ENCODE measurements at places on chromosomes 2 and 18.

DNA sequence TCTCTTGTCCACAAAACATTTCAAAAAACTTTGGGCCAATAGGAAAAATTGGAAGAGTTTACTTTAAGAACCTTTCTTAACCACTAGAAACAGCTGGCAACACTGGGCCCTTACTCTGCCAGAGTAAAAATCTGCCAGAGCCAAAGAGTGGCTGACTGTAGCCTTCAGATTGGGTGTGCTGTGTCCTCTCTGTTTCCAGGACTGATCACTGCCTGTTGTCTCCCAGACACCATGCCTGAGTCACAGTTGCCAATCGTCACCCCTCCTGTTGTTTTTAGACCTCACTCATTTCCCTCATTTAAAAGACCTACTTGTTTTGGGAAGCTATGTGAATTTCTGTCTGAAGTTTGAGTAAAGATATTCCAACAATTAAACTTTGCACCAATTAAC, 159.1 kb downstream of the PPP1R1C start:
- DNase-seq = no peak

DNA sequence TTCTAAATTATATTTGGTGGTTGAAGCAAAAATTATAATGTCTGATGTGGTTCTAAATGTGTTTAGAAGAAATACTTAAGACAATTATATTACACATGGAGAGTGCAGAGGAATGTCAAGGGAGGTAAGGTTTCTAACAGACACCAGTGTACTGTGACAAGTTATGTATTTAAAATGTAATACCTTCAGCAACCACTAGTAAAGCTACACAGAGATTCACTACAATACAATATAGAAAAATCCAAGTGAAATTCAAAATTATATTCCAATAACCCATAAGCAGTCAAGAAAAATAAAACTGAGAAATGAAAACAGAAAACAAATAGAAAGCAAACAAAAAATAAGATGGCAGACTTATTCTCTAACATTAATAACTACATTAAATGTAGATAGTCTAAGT, 249.5 kb upstream of the KLHL14 start:
- DNase-seq = no peak

DNA sequence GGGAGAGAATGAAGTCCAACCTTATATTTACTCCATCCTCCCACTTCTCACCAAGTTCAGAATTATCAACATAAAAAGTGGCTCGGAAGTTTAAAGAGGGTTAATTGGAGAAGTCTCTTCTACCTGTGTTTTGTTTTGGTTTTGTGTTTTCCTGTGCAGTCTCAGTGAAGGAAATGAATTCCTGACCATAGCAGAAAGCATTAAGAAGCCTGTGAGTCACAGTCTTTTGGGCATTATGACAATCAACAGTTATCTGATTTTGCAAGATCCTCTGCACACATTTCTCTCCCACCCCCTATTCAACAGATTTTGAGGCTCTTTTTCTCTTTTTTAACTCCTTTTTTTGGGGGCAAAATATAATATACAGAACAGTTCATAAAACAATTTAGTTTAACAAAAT, 8.6 kb upstream of the RPL37A start:
- no peak for DNase-seq

DNA sequence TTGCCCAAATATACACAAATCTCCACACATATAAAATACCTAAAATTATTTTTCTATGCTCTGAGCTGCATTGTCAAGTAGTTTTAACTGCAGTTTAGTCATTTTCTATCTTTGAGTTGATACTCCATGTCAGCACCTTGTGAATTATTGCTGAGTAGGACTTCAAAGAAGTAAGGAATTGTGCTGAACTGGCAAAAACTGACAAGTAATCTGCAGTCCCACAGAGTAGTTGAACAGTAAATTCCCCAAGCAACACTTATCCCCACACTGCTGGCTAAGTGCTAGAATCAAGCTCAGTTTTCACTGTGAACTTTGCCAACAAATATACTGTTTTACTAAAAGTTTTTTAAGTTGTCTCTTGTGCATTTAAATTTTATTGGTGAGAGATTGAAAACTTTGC, 141.8 kb upstream of the ST6GAL2 start:
- DNase-seq = no peak

- DNase-seq = no peak
These were observed 622 bp downstream of the LRP2 start for GRCh38 chr2:169361706-169362117.

GRCh38 chr2:130776550-130776949, 21.2 kb downstream of the AMER3 start:
- no peak for DNase-seq

GRCh38 chr2:128495996-128496547, 177.4 kb upstream of the HS6ST1 start:
- DNase-seq = no peak

DNA sequence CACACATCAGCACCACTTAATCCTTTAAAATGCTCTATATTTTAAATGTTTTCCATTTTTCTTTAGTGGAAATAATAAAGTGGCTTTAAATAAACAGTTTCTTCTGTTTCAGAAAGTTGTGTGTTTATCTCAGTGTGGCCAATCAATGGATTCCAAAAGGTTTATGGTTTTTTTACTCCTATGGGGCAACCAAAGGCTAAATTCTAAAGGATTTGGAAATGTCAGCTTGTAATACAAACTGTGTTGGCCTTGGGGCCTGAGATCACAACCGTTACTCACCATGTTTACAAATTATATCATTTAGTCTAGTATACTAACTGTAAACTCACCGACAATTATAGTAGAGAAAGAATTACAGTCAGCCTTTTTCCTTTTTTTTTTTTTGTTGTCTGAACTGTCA, 827.2 kb downstream of the EPHA4 start:
- DNase-seq = no peak

DNA sequence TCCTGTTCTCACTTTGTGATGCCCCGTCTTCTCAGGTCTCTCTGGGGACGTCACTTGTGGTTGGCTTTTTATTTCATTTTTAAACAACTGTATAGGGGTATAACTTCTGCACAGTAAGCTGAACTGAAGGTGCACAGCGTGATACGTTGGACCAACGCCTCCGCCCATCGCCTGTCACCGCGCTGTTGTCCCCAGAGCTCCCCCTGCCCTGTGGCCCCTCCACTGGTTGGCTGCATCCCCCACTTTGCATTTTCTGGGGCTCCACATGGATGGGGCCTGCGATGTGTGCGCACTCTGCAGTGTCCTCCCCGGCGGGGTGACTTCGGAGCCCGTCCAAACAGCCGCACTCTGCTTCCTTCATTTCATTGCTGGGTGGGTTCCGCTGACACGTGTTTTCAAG, 14.3 kb downstream of the GPR35 start:
- DNase-seq = no peak

DNA sequence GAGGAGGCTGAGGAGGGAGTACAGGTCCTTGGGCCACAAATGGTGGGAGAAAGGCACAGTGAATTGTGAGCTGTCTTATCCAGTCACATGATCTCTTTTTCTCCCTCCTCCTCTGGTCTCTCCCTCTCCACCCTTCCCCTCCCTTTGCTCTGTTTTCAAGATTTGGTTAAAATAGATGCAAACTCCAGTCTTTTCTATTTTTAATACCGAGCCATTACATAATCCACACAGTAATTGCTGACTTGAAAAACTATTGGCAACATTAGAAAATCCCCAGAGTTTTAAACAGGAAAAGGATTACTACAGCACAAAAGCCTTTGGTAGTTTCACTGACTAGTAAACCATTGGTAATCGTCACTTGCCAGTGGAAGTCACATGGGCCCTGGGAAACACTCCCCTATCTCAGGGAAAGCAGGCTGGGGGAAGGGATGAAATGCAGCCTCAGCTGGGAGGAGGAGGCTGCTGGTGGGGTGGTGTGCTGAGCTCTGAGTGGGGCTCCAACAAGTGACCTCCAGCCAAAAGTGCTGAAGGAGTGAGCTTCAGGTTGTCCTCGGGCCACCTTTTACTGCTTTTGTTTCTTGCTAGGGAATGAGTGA, 57.4 kb upstream of the PCBP1 start:
- DNase-seq = no peak

GRCh38 chr2:109448207-109448606, 165.6 kb downstream of the SEPTIN10 start:
- no peak for DNase-seq

- DNase-seq = no peak
These were observed 763 bp downstream of the CCDC141 start for GRCh38 chr2:179049203-179049545.

GRCh38 chr2:178949151-178949550, 100.8 kb downstream of the CCDC141 start:
- DNase-seq = no peak

- no peak for DNase-seq
These were observed 244.0 kb downstream of the ARL6IP6 start for GRCh38 chr2:152962446-152962845.

- DNase-seq = no peak
These were observed 56.6 kb downstream of the THNSL2 start for GRCh38 chr2:88226754-88227153.

DNA sequence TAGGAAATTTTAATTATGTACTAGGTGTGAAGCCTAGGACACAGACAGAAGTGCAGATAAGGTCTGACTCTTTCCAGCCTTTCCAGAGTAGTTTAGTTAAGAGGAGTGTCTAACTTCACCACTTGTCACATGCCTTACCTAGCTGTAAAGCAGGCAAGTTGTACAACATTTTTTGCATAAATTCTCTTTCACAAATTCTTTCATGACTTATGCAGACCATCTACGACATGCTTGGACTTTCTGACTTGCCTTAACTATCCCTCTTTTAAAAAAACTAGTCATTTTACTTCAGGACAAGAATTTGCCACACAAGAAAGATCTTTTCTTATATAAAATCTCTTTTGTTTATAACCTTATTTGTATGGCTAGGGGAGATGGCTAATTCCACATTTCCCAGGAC, 1273.6 kb upstream of the SLC39A10 start:
- no peak for DNase-seq

DNA sequence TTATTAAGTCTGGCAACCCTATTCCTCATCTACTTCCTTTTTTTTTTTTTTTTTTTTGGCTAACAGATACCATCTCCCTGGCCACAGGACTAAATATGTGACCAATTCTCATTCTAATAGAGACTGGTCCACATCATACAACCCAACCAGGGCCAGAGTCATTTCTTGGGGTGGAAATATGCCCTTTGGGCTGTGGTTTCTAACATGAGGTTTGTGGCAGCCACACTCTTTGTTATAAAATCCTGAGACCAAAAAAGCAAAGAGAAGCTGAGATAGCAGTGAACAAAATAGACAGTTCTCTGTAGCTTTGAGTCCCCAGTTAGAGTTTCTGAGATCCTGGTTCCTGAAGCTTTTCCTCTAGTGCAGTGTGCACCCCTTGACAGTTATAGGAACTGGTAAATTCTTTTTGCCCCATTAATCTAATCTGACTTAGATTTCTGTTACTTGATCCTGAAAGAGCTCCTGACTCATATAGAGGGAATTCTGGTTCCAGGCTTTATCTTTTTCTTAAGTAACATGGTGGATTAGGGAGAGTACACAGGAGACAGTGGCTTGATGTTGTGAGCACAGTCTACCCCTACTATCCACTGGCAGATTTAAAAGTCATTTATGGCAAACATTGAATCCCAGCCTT, 86.8 kb downstream of the MAIP1 start:
- no peak for DNase-seq

DNA sequence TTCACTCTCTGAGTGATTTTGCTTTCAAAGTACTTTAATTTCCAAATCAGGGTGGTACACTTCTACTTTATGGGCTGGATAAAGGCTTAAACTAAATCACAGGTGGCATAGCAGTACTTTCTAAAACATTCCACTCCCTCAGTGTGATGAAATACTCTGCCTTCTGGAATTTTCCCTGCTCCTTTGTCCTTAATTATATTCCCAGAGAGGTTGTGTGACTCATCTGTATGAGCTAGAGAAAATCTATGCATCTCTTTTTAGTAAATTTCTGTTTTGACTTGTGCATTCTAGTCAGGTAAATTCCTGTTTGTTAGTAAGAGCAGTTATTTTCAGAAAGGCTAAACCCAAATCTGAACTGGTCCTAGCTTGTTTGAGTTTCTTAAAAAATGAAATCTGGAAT, 29.0 kb upstream of the PLA2R1 start:
- no peak for DNase-seq

DNA sequence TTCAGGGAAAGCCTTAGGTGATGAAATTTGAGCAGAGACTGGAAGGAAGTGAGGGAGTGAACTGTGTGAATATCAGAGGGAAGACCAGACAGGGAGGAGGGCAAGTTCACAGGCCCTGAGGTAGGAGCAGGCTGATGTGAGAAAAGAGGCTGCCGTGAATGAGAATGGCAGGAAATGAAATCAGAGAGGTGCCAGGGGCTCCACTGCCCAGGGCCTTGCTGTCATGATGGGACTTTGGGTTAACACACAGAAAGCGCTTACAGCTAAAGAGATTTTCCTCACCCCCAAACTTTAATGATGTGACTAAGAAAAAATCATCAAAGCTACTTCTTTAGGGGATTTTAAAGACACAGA, 53.8 kb downstream of the MARCHF4 start:
- DNase-seq = no peak

GRCh38 chr18:5951515-5952091, 56.3 kb upstream of the TMEM200C start:
- peak; percentile 66 for DNase-seq

- DNase-seq = no peak
These were observed 119.1 kb downstream of the PTGR3 start for GRCh38 chr18:75089748-75090327.

GRCh38 chr2:222465746-222466145, 41.4 kb downstream of the SGPP2 start:
- no peak for DNase-seq

GRCh38 chr2:123961576-123961975, 63.5 kb upstream of the CNTNAP5 start:
- no peak for DNase-seq

- peak; percentile 97 for DNase-seq
These were observed 27.1 kb upstream of the PTMA start for GRCh38 chr2:231680992-231681852.

- DNase-seq = no peak
These were observed 255.8 kb upstream of the SLC14A2 start for GRCh38 chr18:45359275-45360009.
